ENCODE measurements at places on chromosomes 7 and 10.
A peak's percentile ranks its signal among the peaks of the same experiment; 100 is the strongest.

- no peak for DNase-seq
Observed at GRCh38 chr7:46386428-46387399, 465.6 kb upstream of the IGFBP3 start.

DNA sequence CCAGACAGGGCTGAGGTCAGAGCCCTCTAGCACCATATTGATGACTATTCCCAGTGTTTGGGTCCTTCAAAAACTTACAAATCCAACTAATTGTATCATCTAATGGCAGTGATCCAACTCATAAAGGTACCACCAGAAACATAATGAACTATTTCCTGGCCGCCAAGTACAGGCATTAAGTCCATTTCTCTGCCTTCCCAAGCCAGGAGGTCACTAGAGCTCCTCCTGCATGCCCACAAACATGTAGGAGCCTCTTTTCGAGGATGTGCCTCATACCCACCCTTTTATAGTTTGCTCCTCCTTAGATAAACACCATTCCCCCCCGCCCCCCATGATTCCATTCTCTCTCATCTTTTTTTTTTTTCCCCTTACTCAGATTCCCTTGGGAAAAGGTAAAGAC, 91.3 kb downstream of the CHN2 start:
- DNase-seq, result no peak

- no peak for DNase-seq
Observed at GRCh38 chr10:17024461-17024860, 105.2 kb downstream of the CUBN start.

GRCh38 chr10:116815641-116816415, 33.5 kb upstream of the ENO4 start:
- no peak for DNase-seq

DNA sequence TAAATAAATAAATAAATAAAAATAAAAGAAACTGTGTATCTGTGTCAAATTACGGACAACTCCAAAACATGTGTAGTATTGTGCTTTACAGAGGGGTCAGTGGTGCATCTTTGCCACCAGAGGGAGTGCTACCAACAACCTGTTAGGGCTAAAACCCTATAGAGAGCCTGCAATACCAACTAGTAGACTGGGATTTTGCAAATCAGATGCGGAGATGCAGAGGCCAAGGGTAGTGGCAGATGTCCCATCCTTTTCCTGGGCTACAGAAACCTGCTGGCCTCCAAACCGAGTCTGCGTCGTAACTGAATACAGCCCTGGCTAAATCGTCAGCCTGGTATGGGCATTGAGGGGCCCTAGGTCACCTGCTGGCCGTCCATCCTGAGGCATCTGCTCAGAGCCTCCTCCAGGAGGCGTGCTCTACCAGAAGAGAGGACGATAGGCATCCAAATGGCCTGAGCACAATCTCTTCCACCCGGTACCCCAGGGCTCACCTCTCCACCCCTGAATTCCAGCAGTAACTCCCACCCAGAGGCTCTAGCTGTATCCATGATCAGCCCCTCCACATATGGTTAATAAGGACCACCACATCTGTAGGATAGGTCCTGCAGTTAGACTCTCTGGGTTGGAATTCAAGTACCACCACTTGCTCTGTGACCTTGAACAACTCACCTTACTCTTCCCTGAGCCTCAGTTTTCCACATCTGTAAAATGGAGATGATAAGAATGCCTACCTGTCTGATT, 6.2 kb upstream of the RRP12 start:
- peak; percentile 57 for DNase-seq

DNA sequence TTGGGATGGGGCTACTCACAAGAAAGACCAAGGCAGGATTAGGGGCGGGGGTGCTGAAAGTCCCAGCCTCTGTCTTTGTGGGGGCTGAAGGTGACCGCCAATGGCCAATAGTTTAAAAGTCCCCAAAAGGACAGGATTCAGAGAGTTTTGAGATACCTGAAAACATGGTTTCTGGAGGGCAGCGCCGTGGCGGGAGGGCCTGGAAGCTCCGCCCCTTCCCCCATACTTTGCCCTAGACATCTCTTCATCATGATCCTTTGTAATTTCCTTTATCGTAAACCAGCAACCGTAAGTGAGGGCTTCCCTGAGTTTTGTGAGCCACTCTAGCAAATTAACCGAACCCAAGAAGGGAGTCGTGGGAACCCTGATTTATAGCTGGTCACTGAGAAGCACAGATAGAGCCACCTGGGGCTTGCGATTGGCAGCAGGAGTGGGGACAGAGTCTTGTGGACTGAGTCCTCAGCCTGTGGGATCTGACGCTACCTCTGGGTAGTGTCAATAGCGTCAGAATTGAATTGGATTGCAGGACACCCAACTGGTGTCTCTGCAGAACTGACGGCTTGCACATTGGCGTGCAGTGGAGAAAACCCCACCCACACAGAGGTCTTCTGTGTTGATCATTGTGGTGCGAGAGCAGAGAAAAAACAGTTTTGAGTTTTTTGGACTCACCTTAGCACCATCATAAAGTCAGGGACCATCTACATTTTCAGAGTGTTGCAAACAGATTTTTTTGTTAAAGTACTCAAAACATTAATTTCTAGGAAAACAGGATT, 169.3 kb downstream of the USP6NL start:
- no peak for DNase-seq

- DNase-seq, result no peak
Observed at GRCh38 chr10:97664282-97664850, 22.7 kb downstream of the AVPI1 start.

DNA sequence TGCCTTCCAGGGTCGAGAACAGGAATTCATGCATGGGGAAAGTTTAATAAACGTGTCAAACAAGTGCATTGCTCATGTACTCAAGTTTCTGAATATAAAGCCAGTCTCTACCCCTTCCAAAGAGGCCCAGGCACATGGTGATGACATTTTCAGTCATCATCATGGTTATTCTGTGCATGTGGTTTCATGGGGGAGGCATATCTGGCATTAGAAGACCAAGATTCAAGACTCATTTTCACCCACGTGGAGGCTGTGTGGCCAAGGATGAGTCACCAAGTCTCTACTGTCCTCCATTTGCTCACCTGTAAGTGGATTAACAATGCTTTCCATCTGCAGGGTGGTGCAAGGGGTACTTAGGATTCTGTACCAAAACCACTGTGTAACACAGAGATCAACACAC, 34.0 kb upstream of the CNPY1 start:
- DNase-seq, result no peak

DNA sequence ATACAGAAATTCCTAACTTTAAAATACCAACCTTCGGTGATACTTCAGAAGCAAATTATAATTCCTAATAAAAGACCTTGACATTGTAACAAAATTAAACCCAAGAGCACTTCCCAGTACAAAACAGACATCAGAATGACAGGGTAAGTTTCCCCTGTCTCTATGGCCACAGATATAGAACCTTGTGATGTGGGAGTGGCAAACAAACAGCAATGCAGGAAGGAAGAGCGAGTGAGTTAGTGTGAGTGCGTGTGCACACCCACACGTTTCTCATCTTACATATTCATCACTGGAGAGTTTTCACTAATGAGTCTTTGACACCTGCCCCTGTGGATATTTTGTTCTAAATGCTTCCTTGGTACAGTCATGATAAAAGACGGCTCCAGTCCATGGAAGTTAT, 72.2 kb downstream of the VWC2 start:
- no peak for DNase-seq

DNA sequence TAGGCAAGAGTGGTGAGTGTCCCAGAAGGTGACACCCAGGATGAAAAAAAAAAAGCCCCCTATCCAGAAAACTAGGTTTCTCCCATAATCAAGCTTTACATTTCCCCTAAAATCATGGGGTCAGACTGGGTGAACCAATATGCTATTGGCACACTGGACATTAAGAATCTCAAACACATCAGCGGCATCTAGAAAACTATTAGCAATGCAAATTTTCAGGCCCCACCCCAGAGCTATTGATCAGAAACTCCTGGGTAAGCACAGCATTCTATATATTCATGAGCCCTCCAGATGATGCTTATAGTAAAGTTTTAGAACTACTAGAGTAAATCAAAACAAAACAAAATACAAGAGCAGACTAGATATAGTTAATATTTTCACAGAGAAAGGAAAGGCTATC, 36.4 kb downstream of the IQUB start:
- DNase-seq, result no peak

Data from AG04450 (cell line).